ENCODE measurements at places on chromosomes 5 and 9. TPM values are rescaled to one million over a fixed set of nuclear protein-coding genes. Genes with fewer than 3 reads are reported as not detected.

The MOB3B gene
- 0.79 TPM for total RNA-seq

The IFNA13 gene
- total RNA-seq: not detected

DNA sequence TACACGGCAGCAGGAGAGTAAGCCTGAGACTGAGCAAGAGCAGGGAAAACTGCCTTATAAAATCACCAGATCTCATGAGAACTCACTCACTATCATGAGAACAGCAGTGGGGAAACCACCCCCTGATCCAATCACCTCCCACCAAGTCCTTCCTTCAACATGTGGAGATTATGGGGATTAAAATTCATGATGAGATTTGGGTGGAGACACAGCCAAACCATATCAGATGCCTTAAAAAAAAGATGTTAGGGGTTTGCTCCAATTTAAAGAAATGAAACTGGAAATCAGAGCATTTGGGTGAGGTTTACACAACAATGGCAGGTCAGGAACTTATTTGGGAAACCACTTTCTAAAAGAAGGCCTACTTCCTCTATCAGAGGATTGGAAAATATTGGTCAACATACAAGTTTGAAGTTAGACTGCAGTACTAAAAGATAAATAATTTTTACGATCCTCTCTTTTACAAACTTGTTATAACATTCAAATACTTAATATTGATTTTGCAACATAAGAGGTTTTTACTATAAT, 105.1 kb downstream of the FBN2 start:
- no peak for DNase-seq

- DNase-seq: no peak
These were observed 15.8 kb upstream of the HMHB1 start for GRCh38 chr5:143796125-143796524.

DNA sequence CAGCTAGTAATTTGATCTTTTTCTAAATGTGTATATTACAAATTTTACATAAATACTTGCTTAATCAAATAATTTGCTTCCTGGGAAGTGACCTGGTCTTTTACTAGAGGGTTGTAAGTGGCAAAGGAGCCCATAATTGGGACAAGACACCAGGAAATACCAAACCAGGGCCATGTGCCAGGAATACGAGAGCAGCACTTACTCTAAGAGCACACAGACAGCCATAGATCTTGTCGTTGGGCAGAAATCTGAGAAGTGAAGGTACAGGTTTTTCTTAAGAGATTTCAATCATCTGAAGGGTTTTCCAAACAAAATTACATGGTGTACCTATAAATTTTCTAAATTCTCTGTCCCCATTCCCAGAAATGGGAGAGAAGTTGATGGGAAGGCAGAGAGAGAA, 179.3 kb downstream of the HINT1 start:
- no peak for DNase-seq

GRCh38 chr5:113390224-113390623, 44.6 kb downstream of the TSSK1B start:
- no peak for DNase-seq

DNA sequence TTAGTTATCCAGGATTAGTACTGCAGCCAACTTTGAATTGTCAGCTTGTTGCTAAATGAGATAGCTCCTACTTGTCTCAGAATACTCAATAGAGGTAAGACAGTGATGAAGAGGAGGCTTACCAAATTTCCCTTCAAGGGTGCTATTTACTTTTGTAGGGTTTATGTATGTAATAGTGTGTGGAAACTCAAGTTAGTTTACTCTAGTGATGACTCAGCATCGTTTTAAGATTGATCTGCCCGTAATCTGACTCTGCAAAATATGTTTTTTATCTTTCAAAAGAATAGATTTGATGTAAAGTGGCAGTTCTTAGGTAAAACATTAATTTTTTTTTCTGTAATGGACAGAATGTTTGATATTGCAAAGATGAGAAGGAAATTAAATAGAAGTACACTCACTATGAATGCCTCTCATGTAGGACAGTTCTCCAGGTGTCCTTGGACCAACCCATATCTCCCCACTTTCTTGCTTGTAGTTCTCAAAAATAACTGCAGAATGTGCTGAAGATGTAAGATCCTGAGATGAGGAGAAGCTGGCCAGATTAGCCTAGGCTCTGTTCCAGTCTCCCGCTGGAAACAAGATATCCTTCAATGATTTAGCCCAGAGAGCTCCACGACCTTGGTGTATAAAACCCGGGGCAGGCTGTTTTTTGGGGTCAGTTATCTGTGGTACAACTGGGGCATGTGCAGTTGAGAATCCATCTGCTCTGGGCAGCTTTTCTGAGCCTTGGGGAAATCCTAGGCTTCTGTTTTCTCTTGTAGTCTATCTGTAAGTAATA, 24.4 kb upstream of the MROH2B start:
- DNase-seq: no peak

Measured in liver (tissue), 10 donors.